PC-9 (cell line): ENCODE measurements at places on chromosomes 3 and 15.

DNA sequence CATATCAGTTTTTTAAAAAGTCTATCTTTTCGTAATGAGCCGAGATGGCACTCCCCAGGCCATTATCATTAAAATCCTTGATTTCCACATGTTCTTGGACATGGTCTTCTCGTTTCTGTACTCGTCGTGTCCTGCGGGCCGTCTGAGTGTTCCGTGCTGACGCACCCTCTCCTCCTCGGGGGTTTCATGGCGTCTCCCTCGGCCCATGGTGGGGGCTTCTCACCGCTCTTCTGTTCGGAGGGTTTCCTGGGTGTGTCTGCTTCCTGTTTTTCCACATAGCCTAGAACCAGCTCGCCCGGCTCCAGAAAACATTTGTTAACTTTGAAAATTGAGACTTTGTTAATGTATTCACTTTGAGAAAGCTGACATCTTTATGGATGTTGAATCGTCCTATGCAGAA is 92.7 kb downstream of the VGLL4 start:
- no peak for DNase-seq

DNA sequence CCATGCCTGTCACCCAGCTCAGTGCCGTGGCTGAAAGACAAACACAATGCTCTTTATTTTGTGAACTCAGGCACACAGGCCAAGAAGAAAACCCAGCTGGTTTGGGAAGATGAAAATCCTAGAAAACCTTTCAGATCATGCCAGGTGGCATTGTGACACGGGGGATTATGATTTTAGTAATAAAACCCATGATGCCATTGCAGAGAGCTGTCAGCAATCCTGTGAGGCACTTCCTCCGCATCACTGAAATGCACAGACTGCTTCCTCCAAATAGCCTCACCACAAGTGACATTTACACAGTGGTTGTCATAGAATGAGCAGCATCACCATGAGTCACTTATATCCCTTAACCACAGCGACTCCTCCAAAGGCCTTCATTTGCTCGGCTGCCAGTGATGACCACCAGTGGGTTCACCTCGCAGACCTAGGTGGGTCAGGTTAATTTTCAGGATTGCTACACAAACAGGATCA is 22.7 kb downstream of the ABHD6 start:
- peak; percentile 79 for DNase-seq

DNA sequence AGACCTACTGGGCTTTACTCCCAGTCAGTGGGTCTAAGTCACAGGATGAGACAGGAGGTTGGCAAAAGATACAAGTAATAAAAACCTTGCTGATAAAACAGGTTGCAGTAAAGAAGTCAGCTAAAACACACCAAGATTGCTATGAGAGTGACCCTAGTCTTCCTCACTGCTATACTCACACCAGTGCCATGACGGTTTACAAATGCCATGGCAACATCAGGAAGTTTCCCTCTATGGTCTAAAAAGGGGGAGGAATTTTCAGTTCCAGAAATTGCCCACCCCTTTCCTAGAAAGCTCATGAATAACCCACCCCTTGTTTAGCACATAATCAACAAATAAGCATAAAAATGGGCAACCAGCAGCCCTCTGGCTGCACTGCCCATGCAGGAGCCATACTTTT is 966.7 kb upstream of the ROBO1 start:
- DNase-seq, result no peak

GRCh38 chr3:67521053-67521646 is 133.3 kb downstream of the SUCLG2 start:
- DNase-seq, result no peak

DNA sequence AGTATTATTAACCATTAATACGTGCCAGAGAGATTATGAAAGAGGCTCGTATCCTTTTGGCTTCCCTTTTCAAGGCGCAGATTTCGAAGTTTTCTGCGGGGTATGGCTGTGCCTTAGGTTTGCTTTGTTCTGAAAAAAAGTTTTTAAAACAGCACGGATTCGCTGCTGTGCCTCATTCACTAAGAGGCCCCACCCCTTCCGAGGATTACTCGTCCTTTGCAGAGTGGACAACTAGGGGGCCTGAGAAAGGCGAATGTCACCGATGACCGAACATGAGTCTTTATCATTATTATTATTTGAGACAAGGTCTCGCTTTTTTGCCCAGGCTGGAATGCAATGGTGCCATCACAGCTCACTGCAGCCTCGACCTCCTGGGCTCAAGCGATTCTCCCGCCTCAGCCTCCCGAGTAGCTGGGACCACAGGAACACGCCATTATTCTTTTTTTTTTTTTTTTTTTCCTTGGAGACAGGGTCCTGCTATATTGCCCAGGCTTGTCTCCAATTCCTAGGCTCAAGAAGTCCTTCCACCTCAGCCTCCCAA is 684 bp upstream of the RPS27L start:
- DNase-seq, result no peak

GRCh38 chr3:58022490-58022889 is 14.3 kb downstream of the FLNB start:
- DNase-seq, result no peak

GRCh38 chr3:144963810-144964209 is 992.2 kb downstream of the DIPK2A start:
- DNase-seq, result no peak

DNA sequence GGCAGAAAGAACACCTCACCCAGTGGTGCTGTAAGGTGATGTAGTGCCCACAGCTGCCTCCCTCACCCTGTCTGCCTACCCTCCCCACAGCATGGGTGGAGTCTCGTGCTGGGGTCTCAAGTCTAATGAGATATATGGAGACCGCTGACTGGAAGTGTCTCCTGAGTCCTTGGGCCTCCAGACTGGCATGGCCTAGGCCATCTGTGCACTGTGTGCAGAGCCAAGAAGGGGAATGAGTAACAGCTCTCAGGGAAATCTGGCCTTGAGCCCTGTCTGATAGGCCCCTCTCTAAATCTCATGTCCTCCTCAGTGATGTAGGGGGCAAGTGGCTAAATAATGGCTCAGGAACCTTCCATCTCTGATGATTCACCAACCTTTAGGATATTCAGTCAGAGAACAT is 277.4 kb downstream of the PLCL2 start:
- DNase-seq, result no peak

GRCh38 chr3:99929745-99930139 is 112.1 kb downstream of the CMSS1 start:
- DNase-seq, result no peak

DNA sequence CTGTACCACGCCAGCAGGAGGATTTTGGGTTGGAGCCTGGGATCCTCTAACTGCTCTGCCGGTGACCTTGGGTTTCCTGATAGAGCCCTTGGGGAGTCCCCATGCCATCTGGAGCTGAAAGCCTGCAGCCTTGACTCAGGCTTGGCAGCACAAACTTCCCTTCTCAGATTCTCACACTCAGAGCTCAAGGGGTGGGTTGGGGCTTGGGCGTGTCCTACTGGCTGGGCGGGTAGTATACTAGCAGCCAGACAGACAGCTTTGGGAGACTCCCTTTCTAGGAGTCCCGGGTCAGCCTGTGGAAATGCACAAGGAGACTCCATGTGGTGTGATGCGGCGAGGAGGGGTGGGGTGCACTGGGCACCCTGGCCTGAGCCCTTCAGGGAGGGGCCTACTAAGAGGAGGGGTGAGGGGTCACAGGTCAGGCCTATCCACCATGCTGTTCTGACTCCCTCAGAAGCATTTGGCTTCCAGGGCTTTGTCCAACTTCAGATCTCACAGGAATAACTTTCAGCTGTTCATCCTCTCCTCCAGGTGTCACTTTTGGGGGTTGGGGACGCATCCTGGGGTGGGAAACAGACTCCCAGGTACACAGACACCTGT is 21.6 kb upstream of the PLXNA1 start:
- peak; percentile 68 for DNase-seq

- DNase-seq, result no peak
Measured at GRCh38 chr3:139325551-139325950, 18.3 kb upstream of the MRPS22 start.

DNA sequence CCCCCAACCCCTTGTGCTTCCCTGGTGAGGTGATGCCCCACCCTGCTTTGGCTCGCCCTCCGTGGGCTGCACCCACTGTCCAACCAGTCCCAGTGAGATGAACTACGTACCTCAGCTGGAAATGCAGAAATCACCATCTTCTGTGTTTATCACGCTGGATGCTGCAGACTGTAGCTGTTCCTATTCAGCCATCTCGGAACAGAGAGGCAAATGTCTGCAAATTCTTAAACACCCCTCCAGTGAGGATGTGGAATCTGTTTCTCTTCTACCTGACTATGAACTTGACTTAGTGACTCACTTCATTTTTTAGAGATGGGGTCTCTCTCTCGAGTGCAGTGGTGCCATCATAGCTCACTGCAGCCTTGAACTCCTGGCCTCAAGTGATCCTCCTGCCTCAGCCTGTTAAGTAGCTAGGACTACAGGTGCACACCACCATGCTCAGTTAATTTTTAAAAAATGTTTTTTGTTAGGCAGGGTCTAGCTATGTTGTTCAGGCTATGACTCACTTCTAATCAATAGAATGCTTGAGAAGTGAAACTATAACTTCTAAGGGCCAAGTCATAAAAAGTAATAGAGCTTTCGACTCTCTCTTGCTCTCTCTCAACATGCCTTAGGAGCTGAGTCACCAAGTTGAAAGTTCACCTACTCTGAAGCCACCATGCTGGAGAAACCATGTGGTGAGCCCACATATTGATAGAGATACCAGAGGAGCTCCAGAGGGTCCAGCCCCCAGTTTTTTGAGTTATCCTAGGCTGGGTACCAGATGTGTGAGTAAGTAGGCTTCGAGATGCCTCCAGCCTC is 11.5 kb upstream of the PARP14 start:
- DNase-seq, result peak; percentile 73

DNA sequence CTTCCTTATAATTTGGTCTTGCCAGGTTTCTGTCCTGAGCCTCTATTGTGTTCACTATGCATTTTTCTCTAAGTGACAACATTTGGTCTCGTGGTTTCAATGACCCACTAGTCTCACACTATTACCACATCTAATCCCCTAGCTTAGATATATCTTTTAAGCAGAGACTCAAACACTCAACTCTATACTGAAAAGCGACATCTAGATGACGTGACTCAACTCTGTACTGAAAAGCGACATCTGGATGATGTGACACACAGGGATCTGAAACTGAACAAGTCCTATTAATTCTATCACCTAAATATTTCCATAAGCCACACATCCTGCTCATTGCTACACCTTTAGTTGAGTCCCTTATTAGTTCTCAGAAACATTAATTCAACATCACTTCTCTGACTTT is 141.7 kb upstream of the MBNL1 start:
- no peak for DNase-seq

DNA sequence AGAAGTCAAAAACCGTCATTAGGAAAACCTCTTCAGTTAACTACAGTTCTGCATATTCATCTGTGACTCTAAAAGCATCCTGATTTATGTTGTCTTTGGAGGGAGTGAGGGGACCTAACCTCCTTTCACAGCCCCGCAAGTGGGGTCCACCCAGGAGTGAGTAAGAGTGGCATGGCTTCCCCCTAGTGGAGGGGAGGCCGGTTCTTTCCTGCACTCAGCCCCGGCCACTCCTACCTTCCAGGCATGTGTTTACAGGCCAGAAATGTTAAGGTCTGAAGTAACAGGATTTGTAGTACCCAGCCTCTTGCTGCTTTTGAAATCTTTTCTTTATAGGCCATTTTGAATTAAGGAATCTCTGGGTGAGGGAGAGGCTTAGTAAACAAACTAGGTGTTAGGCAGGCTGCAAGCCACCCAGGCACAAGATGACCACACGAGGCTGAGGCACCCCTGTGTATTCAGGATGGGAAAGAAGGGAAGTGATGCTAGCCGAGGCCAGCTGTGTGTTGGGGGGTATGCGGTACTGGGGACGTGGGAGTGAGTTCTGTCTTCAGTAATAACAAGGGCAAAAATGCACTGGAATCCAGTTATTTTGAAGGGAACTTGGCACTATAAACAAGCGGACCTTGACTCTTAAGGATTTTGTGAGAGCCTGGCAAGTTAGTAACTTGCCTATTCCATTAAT is 50.5 kb downstream of the CTDSPL start:
- DNase-seq, result no peak

- no peak for DNase-seq
Measured at GRCh38 chr3:140574375-140574774, 103.5 kb upstream of the TRIM42 start.

DNA sequence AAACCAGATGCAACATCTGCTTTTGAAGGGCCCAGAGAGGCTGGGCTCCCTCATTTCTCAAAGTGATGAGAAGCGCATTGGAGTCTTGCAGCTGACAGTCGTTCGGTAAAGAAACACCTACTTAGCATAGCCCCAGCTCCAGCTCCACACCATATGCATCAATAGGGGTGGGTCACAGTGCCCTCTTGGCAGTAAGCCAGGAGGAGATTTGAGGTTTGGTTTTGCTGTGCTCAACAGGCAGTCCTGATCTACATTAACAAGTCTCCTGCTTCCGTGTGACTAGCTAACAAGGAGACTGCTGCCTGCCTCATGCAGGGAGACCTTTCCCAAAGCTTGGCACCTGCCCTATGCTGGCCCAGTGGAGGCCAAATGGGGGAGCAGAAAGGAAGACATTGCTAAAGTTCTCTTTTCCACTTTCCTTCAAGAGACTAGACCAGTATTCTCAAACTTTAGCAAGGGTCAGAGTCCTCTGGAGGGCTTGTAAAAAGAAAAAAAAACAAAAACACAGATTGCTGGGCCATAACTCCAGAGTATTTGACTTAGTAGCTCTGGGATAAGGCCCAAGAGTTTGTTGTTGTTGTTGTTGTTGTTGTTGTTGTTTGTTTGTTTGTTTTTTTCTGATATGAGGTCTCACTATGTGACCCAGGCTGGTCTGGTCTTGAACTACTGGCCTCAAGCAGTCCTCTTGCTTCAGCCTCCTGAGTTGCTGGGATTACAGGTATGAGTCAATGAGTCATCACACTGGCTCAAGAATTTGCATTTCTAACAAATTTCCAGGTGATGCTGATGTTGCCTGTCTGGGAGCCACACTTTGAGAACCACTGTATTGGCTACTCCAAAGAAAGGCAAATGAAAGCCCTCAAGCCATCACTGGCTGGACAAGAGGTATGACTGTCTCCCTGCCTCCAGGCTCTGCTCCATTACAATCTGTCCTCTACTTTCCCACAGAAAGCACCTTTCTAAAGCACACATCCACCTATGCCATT is 294.9 kb downstream of the RORA start:
- DNase-seq, result no peak

- no peak for DNase-seq
Measured at GRCh38 chr3:136149667-136150066, 46.5 kb downstream of the MSL2 start.

DNA sequence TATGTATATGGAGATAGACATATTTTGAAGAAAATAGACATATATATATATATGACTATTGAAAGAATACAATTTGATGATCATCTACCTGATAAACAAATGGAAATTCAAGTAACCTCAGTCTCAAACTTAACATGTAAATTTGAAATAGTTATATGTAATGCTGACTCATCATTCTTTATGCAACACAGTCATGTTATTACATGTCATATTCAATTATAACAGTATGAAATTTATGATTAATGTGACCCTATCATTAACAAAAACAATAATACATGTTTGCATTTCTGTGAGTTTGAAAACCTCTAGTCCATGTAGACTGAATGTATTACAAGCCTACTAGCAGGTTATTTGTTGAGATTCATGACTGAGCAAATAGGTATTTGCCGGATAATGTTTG is 204.1 kb downstream of the CADM2 start:
- no peak for DNase-seq

DNA sequence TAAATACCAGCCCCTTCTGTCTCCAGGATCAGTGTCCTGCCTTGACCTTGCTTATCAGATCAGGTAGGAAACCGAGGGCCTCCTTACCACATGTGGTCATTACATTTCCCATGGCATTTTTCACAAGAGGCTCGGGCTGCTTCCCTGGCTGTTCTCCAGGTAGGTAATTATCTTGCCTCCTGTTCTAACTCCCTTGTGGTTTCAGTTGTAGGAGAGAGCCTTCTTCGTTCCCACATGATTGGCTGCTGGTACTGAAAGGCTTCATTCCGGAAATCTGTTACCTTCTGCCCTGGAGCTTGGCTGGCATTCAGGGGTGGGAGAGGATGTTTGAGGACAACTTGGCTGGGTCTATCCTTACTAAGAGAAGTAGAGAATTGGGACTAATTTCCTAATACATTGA is 46.8 kb upstream of the RORA start:
- no peak for DNase-seq
